PC-3 (cell line): ENCODE measurements at places on chromosomes 4 and X. TPM values are rescaled to one million over a fixed set of nuclear protein-coding genes. Genes with fewer than 3 reads are reported as not detected.
A peak's percentile ranks its signal among the peaks of the same experiment; 100 is the strongest.

ABCG2 gene
- not detected in 2 replicates for total RNA-seq

S100G gene
- total RNA-seq: not detected in 2 replicates

BMP3 gene
- total RNA-seq: 1.5 and 1.8 TPM in 2 replicates

RAB9B gene
- total RNA-seq: 1.2 and 1.5 TPM in 2 replicates

TMPRSS11D gene
- total RNA-seq: not detected in 2 replicates

EFHC2 gene
- 0.29 and 0.40 TPM in 2 replicates for total RNA-seq

NKRF gene
- 9.1 and 11.4 TPM in 2 replicates for total RNA-seq

RNF212 gene
- not detected in 2 replicates for total RNA-seq

STOX2 gene
- 2.1 and 3.6 TPM in 2 replicates for total RNA-seq

AREG gene
- total RNA-seq: 203 and 222 TPM in 2 replicates

INTU gene
- total RNA-seq: 1.1 and 1.8 TPM in 2 replicates

GSX2 gene
- not detected in 2 replicates for total RNA-seq

GRCh38 chrX:24371391-24371972 lies 11.0 kb downstream of the SUPT20HL1 start:
- DNase-seq: peak; percentile 59

- DNase-seq: peak; percentile 65
These were observed 13.3 kb downstream of the CETN2 start for GRCh38 chrX:152817078-152817764.

DNA sequence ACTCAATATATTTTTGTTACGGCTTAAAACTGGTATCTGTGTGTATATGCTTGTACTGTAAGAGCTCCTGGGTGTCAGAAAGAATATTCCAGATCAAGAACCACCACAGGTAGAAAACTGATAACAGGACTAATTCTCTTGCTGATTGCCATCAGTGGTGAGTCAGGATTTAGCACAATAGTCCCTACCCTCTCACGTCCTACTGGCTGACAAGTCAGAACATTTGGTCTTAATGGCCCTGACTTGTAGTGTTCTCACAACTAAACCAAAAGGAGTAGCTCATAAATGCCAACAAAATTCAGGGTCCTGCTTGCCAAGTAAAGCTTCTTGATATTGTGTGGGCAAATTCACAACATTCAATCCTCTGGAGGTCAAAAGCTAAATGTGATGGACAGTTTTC lies 105.2 kb upstream of the MAB21L2 start:
- DNase-seq: no peak

DNA sequence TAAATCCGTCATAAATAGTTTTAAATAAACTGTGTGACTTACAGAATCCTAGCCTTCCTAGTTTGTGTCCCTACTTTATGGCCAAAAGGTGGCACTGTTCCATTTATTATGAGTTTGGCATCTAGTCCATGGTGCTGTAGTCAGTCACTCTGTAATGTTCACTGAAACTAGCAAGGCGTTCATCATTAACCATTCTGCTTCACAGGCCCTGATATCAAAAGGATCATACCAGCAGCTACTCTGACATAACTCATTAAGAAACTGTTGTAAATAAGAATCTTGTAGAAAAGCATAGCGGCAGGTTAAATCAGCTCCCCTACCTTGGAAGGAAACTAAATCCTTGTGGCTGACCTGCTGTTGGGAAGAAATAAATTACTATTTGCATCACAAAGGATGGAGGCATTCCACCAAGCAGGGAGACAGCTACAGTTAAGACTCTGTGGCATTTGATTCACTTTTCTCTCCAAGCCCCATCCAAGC lies 919.6 kb upstream of the DIAPH2 start:
- DNase-seq: peak; percentile 67

GRCh38 chr4:115671581-115671980 lies 558.2 kb upstream of the NDST4 start:
- DNase-seq: peak; percentile 70

- no peak for DNase-seq
These were observed 62.5 kb downstream of the KIAA0232 start for GRCh38 chr4:6845027-6845426.

GRCh38 chrX:121337816-121338215 lies 290.4 kb downstream of the GLUD2 start:
- no peak for DNase-seq

GRCh38 chr4:175824076-175824475 lies 12.0 kb upstream of the GPM6A start:
- no peak for DNase-seq

DNA sequence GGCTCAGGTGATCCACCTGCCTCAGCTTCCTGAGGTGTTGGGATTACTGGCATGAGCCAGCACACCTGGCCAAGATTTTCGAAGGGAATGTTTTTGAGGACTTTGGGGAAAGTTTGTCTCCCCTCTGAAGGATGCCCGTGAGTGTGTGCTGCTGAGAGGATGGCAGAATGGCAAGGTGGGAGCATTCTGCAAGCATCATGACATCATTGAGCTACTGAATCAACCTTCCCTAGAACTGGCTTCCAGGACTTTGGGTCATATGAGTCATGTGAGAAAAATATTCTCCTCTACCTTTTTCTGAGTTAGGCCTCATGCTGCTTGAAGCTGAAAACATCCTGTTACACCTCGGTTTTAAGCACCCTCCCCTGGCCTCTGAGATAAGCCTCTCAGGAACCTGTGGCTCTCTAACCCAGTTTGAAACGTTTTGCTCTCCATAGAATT lies 31.0 kb downstream of the TMEM131L start:
- peak; percentile 64 for DNase-seq

DNA sequence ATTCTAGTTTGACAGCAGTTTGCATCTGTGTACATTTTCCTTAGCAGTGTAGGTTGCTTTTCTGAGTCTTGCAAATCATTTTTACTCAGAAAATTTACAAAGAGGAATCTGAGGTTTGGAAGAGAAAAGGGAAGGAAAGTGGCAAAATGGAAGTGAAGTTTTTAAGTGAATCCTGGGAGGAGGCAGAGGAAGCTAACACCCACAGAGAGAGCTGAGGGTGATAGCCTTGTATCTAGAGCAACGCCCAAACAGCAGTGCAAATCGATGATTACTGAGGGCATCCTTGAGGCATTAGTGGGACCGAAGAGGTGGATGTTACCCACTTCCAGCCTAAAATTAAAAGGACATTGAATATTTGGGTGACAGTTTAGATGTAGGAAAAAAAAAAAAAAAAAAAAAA lies 31.8 kb downstream of the KLF3 start:
- DNase-seq: no peak

DNA sequence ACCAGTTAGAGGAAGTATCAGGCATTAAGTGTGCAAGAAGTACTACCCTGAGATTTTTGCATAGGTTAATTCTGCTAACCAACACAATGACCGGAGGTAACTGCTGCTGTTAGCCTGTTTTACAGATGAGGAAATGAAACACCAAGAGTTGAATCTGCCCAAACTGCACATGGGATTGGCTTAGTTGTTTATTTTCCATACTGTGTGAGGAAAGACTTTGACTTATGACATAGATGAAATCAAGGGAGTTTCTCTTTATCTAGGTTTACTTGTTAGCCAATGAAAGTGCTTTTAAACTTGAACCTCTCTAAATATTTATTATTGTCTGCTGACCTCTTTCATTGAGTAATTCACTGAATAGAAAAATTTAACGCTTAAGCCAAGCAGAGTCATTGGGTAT lies 10.3 kb downstream of the GUCY1B1 start:
- DNase-seq: no peak

DNA sequence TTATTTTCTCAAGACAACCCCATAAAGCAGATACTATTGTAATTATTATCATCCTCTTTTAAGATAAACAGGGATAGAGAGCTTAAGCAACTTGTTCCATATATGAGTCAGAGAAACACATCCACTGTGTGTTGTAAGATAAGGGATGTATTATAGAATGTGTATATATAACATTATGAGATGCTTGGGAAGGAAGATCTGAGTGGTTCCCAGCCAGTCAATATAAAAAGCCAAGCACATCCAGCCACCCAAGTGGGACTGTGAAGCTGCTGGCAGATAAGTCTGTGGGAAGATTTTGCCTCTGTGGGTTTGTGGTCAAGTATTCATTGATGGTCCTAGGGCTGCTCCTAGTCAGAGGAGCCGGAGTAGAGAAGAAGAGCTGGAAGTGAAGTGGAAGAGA lies 16.5 kb upstream of the BMPR1B start:
- no peak for DNase-seq

DNA sequence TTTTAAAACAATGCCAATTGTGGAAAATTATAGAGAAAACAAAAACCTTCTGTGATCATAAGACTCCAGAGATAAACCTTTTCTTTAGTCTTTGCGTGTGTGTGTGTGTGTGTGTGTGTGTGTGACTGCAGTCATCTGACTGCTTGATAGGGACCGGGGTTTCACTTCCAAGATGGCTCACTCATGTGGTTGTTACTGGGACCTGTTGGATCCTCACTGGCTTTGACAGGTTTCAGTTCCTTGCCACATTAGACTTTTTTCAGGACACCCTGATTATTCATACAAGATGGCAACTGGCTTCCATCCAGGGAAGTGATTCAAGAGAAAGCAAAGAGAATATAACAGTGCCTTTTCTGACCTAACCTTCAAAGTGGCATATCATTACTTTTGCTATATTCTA lies 21.9 kb upstream of the MAD2L1 start:
- no peak for DNase-seq

- DNase-seq: no peak
These were observed 60.4 kb downstream of the SLC10A6 start for GRCh38 chr4:86788826-86789225.

DNA sequence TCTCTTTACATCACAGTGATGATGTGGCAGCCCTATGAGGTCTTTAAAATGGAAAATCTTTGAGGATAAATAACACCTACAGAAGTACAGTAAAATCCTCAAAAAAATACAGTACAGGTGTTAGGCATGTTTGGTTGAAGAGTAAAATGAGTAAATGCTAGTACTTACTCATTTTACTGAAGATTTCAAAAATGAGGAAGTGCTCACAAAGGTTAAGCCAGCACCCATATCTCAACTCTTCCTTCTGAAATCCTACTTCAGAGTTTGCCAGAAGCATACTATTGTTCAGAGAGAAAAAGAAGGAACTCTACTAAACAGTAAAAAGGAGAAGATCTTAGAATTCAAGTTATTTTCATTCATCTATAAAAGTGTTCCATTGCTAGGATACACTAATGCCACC lies 130.9 kb downstream of the CBR4 start:
- DNase-seq: no peak

DNA sequence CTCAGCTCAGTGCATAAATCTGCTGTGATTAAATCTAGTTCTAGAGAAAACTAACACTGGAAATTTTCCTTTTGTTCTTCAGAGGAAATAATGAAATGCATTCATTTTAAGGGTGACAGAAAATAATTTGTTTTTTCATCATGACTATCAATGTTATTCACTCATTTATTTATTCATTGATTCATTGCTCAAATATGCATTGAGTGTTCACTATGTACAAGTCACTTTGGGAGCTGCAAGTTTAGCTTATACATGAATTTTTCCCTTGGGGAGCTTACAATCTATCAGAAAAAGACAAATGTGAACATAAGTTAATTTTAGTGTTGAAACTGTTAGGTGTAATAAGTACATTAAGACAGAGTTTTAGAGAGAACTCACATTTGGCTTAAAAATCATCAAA lies 897.8 kb downstream of the CENPC start:
- peak; percentile 62 for DNase-seq

GRCh38 chrX:9182041-9182440 lies 148.1 kb upstream of the FAM9B start:
- peak; percentile 63 for DNase-seq

- DNase-seq: no peak
These were observed 53.2 kb downstream of the SPINK2 start for GRCh38 chr4:56768316-56768715.

GRCh38 chr4:159950707-159951106 lies 847.8 kb downstream of the RAPGEF2 start:
- no peak for DNase-seq

- peak; percentile 52 for DNase-seq
These were observed 26.7 kb upstream of the PCDH18 start for GRCh38 chr4:137558951-137559350.

DNA sequence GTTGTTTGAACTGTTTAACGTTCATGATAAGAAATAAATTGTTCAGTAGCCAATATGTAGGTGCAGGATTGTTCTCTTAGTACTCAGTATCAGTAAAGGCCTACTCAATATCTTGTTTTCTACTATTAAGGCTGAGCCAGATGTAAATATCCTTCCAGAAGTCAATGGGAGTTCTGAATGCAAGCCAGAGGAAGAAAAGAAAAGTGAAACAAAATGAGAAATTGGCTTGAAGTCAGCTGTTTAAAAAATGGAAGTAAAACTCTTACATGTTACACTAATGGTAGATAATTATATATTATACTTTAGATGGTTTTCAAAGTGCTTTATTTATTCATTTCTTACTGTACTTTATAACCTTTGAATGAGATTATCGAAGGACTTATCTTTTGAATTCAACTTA lies 1417.9 kb downstream of the ADGRL3 start:
- DNase-seq: no peak

DNA sequence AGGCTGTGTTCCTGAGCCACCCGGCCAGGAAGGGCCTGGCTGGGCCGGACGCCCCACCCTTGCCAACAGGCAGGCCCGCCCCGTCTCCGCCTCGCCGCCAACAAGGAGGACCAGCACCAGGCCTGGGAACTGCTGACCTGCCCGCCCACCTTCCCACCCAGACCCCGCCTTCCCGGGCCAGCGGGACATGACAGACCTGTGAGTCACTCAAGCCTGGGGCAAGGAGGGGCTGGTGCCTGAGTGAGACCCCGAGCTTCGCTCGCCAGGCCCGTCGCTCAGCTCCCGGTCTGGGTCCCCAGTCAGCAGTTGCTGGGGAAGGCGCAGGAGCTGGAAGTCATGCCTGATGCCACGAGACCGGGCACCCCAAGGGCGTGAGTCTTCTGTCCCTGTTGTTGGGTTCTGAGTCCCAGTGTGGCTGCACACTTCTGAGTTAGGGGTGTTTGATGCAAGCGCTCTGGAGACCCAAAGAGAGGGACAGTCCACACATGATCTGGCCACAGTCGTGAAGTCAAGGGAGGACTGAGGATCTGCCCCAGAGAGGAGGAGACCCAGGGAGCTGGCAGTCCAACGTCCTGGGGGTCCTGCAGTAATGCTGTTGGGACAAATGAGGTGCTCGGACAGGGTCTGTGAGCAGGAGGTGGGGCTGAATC lies at the start of gene DNASE1L1:
DNASE1L1 (minus strand) TSS at position 33 of the 650 bp plus-strand sequence. CDS start 3,686 bp downstream, outside the sequence.
- peak; percentile 91 for DNase-seq
